ENCODE measurements at places on chromosomes 2 and 18.

DNA sequence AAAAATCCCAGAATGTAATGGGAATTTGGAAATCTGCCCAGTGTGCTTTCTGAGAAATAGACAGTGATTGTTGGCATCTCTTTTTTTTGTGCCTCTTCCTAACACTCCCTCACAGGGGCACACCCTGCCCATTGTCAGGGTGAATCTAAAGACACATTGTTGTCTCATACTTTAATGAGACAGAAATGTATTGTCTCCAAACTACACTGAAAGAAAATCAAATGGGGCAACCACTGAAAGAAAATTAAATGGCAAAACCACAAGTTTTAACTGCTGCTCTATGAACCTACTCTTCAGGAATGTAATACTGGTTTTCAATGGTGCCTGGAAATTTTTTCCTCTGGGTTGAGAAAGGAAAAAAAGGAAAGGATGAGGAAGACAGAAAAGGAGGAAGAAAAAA, 43.2 kb upstream of the GLS start:
- DNase-seq, result peak; percentile 83

DNA sequence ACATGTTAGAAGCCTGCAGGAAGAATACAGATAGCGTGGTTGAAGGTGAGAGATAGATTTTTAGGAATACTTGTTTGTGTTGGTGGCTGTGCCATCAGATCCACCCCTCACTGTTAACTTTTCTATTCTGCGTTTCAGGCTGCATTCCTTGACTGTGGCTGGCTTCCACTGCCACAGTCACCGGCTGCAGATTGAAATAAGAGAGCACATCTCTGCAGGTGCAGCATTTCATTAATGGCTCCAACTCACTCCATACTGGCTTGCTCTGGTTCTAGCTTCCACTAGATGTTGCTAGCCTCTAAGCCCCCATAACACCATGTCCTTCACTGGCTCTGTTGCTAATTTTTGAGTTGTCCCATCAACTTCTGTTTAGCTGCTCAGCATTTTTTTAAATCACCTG, 286.5 kb downstream of the CPS1 start:
- DNase-seq, result no peak

- no peak for DNase-seq
These were observed 56.0 kb downstream of the ADI1 start for GRCh38 chr2:3463186-3463835.

DNA sequence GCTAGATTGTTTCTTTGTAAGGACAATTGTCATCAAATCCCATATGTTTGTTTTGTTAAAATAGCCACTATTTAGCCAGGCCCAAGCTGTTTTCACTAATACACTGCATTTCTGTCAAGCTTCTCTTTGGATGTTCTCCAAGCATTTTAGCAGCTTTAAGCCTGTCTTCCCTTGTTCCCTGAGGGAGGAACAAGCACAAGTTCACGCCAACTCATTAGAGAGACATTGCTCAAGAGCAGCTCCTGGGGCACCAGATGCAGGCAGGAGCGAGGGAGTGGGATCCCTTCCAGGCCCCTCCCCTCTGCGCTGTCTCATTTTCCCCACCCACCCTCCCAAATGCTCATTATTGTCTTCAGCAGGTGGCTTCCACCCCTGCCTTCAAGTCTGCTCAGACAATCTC, 32.6 kb upstream of the PPP3R1 start:
- peak; percentile 57 for DNase-seq

- no peak for DNase-seq
These were observed 17.0 kb upstream of the MPP4 start for GRCh38 chr2:201715459-201715858.

DNA sequence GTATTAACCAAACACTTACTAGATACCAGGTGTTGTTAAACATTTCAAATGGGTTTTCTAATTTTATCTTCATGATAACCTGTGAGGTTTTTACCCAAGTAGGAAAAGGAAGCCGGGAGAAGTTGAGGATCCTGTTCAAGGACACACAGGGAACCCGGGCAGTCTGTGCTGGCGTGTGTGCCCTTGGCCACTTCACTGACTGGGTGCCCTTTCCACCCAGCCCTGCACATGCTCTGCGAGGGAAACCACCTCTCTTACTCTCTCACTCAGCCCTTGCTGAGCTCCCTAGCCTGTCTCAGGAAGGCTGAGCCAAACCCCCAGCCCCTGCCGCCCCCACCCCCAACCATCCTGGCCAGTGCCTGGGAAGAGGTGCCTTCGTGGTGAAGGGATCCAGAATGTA, 51.8 kb downstream of the TEX44 start:
- DNase-seq, result no peak

GRCh38 chr2:200975672-200976071, 12.2 kb upstream of the ORC2 start:
- DNase-seq, result no peak

DNA sequence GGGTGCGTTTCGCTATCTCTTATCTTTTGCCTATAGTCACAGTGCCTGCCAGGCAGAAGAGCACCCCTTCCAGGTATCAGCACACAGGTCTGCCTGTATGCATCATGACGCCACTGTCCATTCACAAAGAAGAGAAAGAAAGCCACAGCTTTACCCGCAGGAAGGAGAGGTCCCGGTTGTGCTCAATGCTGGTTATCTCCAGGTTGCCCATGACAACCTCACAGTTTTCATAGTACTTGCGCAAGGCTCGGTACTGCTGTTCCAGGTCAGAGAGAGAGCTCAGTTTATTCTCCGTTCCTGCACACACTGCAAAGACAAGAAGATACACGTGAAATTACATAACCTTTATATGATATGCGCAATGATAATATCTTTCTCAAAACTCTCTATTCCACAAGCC, 414.0 kb downstream of the ERBB4 start:
- DNase-seq, result peak; percentile 52

GRCh38 chr2:100748673-100749072, 71.3 kb upstream of the NPAS2 start:
- no peak for DNase-seq

GRCh38 chr2:13050764-13051163, 334.0 kb downstream of the TRIB2 start:
- no peak for DNase-seq

DNA sequence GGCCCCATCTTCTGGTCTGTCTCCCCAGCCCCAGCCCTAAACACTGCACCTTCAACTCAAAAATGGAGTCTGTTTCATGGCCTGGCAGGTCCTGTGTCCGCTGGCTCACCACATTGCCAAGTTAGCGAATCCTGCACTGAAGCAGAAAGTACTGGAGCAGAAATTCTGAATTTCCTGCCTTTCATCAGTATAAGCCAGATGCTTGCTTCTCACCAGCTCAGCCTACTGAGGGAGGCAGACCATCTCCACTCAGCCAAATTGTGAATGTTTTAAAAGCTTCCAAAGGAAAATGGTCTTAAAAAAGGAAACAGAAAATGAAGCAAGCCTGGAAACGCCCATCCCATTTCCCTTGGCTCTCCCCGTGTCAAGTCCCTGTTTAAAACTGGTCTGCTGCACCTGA, 157.8 kb downstream of the C1D start:
- no peak for DNase-seq

- DNase-seq, result no peak
These were observed 9.1 kb downstream of the ALPP start for GRCh38 chr2:232387451-232388171.

DNA sequence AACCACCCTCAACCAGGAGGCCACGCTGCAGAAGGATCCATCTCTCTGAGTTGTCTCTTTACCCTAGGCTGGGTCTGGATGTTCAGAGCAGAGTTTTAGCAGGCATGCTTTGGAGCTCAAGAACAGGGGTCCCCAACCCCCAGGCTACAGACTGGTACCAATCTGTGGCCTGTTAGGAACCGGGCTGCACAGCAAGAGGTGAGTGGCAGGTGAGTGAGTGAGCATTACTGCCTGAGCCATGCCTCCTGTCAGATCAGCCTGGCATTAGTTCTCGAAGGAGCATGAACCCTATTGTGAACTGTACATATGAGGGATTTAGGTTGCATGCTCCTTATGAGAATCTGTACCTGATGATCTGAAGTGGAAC, 172.5 kb downstream of the UXS1 start:
- DNase-seq, result no peak

DNA sequence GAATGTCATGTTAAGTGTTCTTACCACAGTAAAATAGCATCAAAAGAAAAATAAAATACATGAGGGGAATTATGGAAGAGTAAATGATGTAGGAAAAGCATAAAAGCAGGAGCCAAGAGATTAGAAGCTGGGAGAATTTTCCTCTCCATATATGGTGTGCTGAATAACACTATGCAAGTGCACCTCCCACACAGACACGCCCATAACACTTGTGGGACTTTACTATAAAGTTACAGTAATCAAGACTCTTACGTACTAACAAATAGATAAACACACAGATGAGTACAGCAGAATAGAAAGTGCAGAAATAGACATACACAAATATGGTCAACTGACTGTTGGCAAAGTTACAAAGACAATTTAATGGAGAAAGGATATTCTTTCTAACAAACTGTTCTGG, 16.0 kb upstream of the SPHKAP start:
- DNase-seq, result no peak

GRCh38 chr2:204184226-204184625, 247.7 kb downstream of the ICOS start:
- DNase-seq, result no peak

- DNase-seq, result no peak
These were observed 246.8 kb downstream of the METTL4 start for GRCh38 chr18:2324459-2324858.

- DNase-seq, result no peak
These were observed 158.3 kb downstream of the CERS6 start for GRCh38 chr2:168614172-168615018.

DNA sequence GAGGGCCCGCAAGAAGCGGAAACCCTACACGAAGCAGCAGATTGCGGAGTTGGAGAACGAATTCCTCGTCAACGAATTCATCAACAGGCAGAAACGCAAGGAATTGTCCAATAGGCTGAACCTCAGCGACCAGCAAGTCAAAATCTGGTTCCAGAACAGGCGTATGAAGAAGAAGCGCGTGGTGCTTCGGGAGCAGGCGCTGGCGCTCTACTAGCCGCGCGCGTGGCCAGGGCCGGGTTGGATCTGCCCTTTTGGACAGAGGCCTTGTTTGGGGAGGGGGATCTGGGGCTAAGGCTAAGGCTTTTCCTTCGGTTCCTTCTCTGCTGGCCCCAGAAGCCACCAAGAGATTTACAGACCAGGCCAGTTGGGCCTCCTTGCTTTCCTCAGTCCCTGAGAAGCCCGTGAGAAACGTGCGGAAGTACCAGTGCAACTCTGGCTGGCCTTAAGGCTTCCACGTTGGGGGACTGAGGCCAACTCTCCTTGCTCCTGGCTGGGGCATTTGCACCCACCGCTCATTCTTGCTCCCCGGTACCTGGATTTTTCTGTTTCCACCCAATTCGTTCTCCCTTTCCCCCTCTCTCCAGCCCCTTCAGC, 1.0 kb downstream of the HOXD12 start:
- no peak for DNase-seq

- DNase-seq, result no peak
These were observed 52.8 kb downstream of the MOGAT1 start for GRCh38 chr2:222724208-222724607.

DNA sequence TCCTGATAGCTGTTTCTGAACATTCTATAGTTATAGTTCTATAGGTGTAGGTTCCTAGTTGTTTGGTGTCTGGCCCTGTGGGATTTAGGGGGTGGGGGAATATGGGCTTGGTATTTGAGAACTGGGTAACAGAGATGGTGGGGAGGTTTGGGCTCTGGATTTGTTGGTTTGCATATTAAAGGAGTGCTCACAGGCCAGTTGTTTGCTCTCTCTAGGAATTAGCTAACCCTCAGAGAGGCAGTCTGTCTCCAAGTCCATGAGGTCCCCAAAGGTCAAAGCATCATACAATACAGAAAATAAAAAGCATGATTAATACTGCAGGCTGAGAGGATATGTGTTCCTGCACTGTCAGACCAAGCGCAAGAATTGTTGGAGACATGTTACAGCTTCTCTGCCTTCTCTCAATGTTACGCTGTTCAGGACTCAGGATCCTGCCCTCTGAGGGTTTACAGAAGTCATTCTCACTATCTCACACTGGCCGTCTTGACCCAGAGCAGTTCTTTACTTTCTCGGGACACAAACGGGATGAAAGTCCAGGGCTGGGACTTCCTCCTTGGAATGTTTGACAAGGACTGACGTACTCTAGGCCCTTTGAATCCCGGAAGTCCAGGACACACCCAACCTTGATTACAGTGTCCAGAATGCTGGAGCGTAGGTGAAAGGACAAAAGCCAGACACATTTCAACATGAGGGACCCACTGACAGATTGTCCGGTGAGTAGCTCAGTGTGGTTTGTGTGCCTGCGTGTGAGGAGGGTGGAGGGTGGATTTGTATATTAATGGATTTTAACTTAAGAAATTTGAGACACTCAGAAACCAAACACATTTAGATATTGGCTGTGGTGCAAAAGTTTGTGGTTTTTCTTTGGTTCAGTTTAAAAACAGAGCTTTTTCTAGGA, at the start of gene NOSTRIN:
NOSTRIN (plus strand) TSS at position 677 of the 898 bp plus-strand sequence; CDS start at position 687, 10 bp downstream.
- DNase-seq, result peak; percentile 61

GRCh38 chr2:100852999-100853908, 33.3 kb downstream of the NPAS2 start:
- DNase-seq, result no peak

DNA sequence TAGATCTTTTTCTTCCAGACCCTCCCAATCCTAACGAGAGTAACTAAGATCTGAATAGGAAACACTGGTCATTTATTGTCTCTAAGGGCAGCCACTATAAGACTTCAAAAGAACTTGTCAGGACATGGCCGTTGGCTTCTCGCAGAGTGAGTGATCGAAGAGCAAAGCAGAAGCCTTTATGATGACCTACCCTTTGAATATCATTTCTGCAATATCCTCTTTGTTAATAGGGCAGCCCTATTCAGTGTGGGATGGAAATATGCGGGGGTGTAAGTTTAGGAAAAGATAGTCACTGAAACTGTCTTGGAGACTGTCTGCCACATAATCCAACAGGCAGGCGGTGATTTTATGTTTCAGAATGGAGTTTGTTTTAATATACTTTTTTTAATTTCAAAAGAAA, 70.9 kb downstream of the FBXO36 start:
- no peak for DNase-seq

DNA sequence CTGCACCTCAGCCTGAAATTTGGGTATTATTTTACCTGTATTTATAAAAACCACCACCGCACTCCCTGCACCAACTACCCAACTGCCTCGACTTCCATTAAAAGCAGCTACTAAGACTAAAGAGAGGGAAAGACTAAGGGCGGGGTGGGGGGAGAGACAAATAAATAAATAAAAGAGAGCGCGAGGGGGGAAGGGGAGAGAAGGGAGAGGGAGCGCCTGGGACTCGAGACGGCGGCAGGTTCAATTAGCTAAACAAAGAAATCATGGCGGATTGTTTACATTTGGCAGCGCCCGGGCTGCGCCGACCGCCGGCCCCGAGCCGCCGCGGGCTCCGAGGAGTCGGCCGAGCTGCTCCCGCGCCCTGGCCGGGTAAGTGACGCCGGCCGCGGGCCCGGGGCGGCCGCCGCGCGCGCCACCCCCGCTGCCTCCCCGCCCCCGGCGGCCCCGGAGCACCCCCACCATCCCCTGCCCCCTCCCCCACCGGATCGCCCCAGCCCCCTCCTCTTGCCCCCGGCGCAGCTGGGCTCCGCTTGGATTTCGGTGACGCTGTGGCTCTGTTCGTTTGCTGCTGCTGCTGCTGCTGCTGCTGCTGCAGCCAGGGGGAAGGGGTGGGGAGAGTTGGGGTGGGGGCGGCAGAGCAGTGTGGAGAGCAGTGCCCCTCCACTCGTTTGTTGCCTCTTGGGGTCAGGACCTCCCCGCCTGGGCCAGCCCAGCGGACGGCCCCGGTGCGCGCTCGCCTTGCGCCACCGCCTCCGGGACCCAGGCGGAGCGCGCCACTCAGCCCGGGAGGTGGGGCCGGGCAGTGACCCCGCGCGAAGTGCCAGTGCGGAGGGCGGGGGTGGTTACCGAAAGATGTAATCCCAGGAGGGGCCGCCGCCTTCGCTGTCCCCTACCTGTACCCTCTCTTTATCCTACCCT, 187.2 kb upstream of the FANCL start:
- DNase-seq, result peak; percentile 20
